ENCODE measurements at places on chromosomes 6 and 20. TPM values are rescaled to one million over a fixed set of nuclear protein-coding genes. Genes with fewer than 3 reads are reported as not detected.

The FHL5 gene
- total RNA-seq = not detected

The MCCD1 gene
- total RNA-seq = not detected

The TCP11 gene
- total RNA-seq = 2.2 TPM

The EYS gene
- under 0.01 TPM for total RNA-seq

The TRAM2 gene
- 8.6 TPM for total RNA-seq

The ALDH5A1 gene
- 14.5 TPM for total RNA-seq

The ENPP1 gene
- total RNA-seq = under 0.01 TPM

The KIF25 gene
- total RNA-seq = not detected

The ZC3H12D gene
- total RNA-seq = 3.8 TPM

The CGAS gene
- 8.3 TPM for total RNA-seq

The HMGCLL1 gene
- not detected for total RNA-seq

The OXT gene
- total RNA-seq = 1.6 TPM

The DNMT3B gene
- total RNA-seq = 24.8 TPM

The HTR1E gene
- not detected for total RNA-seq

The TSPO2 gene
- not detected for total RNA-seq

The CARMIL1 gene
- total RNA-seq = 8.6 TPM

Data from hematopoietic multipotent progenitor cell (in vitro differentiated cells).